ENCODE measurements at places on chromosomes 12 and 14.

DNA sequence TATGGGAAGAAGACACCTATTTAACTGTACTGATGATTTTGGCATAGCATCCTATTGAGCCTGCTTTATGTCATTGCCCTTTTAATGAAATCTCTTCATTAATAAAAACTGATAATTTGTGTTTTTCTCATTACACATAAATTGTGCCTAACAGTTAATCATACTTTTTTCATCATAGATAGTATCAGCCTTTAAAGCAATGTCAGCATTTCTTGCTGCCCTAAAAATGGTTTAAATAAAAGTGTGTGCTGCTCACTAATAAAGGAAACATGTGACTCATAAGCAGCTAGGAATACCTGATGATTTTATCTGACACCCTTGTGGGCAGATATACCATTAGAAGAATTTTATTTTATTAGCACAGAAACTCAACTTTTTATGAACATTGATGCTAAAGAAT is 26.7 kb downstream of the TBK1 start:
- no peak for DNase-seq
- no peaks in the 10 kb centered on the region for H3K4me1 ChIP-seq
- no peak overlapping the region for H3K27ac ChIP-seq
- H3K4me3 ChIP-seq, result no peak overlapping the region
- no peaks in the 10 kb centered on the region for H3K27me3 ChIP-seq

- no peak overlapping the region for H3K4me3 ChIP-seq
- no peaks in the 10 kb centered on the region for H3K36me3 ChIP-seq
- H3K27me3 ChIP-seq, result no peaks in the 10 kb centered on the region
- no peak overlapping the region for H3K27ac ChIP-seq
Observed at GRCh38 chr12:94078138-94078723, 70.1 kb upstream of the PLXNC1 start.

DNA sequence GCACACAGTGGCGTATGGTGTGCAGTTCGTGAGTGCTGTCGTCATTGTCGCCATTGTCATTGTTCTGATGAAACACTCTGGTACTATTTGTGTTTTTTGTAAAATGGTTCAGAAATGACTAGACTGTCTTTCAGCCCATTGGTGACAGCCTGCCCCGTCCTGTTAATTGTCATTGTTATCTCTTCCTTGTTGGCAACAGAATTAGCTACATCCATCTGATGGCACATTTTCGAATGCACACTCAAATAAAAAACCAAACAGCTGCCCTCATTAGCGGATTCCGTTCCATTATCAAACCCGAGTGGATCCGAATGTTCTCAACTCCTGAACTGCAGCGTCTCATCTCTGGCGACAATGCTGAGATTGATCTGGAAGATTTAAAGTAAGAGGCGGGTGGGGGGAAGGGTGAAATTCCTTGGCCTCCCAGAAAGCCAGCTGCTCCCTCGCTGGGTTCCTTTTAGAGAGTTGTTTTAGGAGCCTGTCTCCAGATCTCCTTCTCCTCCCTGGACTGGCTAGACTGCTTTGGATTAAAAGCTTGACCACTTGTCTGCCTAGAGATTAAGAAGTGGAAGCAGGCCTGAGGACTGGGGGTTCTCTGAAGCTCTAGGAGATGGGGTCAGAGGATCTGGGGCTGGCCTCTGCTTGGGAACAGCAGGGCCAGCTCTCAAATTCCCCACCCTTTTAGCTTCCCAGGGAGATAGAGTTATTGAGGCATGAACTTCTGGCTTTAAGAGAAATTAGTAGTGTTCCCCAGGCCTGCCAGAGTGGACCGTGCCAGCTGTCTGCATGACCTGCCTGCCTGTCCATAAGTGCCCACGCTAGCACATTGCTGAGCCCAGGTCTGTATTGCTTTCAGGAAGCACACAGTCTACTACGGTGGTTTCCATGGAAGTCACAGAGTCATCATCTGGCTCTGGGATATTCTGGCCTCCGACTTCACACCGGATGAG is 43.3 kb downstream of the MMAB start:
- H3K36me3 ChIP-seq, result peaks cover 100% of the 10 kb centered on the region
- no peaks in the 10 kb centered on the region for H3K4me1 ChIP-seq
- H3K4me3 ChIP-seq, result no peak overlapping the region
- no peaks in the 10 kb centered on the region for H3K27me3 ChIP-seq
- no peak for DNase-seq

DNA sequence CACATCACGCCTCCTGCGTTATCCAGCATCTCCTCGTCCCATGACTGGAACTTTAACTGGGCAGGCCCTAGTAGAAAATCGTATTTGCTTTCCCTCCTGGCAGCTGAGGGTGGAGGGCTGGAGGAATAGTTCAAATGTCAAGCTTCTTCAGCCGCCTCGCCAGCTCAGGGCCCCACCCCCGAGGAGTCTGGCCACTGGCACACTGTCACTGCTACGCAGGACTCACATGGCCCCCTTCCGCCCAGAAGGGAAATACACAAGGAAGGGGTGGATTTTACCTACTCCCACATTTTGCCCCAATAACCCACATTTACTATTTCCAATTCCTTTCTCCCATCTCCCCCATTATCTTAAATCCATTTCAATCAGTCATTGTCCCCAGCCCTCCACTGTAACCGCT is 8.6 kb downstream of the SLC6A13 start:
- no peaks in the 10 kb centered on the region for H3K4me1 ChIP-seq
- H3K4me3 ChIP-seq, result no peak overlapping the region
- H3K36me3 ChIP-seq, result no peaks in the 10 kb centered on the region
- H3K27me3 ChIP-seq, result no peaks in the 10 kb centered on the region
- H3K27ac ChIP-seq, result no peak overlapping the region

GRCh38 chr12:59742841-59743240 is 147.0 kb downstream of the SLC16A7 start:
- H3K36me3 ChIP-seq, result no peaks in the 10 kb centered on the region
- H3K4me3 ChIP-seq, result no peak overlapping the region
- DNase-seq, result no peak
- no peak overlapping the region for H3K27ac ChIP-seq
- H3K4me1 ChIP-seq, result no peaks in the 10 kb centered on the region

- no peak overlapping the region for H3K27ac ChIP-seq
- H3K36me3 ChIP-seq, result no peaks in the 10 kb centered on the region
- no peaks in the 10 kb centered on the region for H3K27me3 ChIP-seq
- no peaks in the 10 kb centered on the region for H3K4me1 ChIP-seq
Observed at GRCh38 chr12:128916425-128916824, 63.1 kb downstream of the GLT1D1 start.

DNA sequence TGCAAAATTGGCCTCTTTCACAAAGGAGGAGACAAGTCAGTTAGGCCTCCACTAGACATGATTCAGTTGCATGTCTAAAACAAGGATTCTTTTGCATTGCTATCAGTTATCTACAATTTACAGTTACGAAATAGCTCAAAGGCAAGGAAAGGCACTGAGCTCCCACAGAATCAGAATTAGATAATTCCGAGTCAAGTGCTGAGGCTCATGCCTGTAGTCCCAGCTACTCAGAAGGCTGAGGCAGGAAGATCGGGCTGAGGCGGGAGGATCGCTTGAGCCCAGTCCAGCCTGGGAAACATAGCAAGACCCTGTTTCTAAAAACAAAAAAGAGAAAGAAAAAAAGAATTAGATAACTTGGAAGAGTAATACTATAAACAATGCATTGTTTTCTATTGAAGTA is 12.3 kb upstream of the RTRAF start:
- H3K4me3 ChIP-seq, result no peak overlapping the region
- H3K27me3 ChIP-seq, result no peaks in the 10 kb centered on the region
- H3K27ac ChIP-seq, result no peak overlapping the region
- peaks cover 5% of the 10 kb centered on the region for H3K4me1 ChIP-seq

- peaks cover 62% of the 10 kb centered on the region for H3K4me1 ChIP-seq
- H3K4me3 ChIP-seq, result peak overlapping the region; percentile 14
- no peak for DNase-seq
- peak overlapping the region; percentile 84 for H3K27ac ChIP-seq
- no peaks in the 10 kb centered on the region for H3K27me3 ChIP-seq
- peaks cover 18% of the 10 kb centered on the region for H3K36me3 ChIP-seq
Observed at GRCh38 chr14:59333235-59333634, 131.9 kb downstream of the GPR135 start.

GRCh38 chr14:95151561-95151960 is 5.8 kb downstream of the DICER1 start:
- DNase-seq, result no peak
- no peak overlapping the region for H3K27ac ChIP-seq
- no peaks in the 10 kb centered on the region for H3K36me3 ChIP-seq
- no peaks in the 10 kb centered on the region for H3K27me3 ChIP-seq
- no peak overlapping the region for H3K4me3 ChIP-seq

DNA sequence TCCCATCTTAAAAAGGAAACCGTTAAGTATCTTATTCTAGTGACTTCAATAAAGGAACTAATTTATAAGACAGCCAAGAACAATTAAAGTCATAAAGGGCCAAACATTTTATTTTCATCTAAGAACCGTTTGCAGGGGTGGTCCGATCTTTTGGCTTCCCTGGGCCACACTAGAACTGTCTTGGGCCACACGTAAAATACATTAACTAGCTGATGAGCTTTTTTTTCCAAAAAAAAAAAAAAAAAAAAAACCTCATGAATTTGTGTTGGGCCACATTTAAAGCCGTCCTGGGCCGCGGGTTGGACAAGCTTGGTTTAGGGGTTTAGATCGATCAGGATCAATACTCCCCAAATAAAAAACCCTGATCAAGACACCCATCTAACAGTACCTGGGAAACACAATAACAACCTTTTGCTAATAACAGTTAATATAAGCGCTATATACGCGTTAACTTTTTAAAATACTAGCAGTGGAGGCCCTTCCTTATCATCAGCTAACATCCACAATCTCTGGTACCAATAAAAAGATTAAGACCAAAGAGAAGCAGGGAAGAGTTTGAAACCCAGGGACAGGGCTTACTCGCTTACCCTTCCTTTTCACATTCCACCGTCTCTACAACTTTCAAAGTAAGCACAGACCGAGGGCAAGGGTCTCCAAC is 1.1 kb downstream of the NAP1L1 start:
- no peaks in the 10 kb centered on the region for H3K27me3 ChIP-seq
- H3K4me1 ChIP-seq, result no peaks in the 10 kb centered on the region
- H3K27ac ChIP-seq, result peak overlapping the region; percentile 98
- H3K36me3 ChIP-seq, result no peaks in the 10 kb centered on the region
- peak overlapping the region; percentile 89 for H3K4me3 ChIP-seq

DNA sequence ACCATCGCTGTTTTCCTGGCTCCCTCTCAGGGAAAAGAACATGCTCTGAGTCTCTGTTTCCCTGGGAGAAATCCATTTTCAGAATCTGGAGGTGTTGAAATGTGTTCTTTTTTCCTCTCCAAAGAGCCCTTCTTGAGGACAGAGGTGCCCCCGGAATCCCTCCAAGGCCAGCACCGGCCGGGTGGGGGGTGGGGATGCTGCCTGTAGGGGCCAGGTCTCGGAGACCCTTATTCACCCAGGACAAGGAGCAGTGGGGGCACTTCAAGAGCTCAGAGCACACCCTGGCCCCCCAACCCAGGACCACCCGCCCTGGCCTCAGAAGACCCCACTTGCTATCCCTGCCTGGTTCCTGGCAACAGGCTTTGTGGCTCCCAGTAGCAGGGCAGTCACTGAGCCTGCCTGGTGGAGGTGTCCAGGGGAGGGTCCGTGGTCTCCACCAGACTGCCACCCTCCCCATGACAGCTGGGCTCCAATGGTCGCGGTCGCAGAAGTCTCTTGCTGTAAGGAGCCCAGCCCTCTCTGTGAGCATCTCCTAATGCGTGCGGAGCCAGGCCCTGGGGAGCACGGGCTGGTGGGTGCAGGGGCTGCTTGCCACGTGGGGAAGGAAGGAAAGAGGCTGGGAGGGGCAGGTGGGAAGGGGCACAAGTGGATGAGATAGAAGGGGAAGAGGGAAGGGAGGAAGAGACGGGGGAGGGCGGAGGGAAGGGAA is 13.2 kb upstream of the DIO3 start:
- no peaks in the 10 kb centered on the region for H3K4me1 ChIP-seq
- DNase-seq, result no peak
- no peaks in the 10 kb centered on the region for H3K27me3 ChIP-seq
- H3K27ac ChIP-seq, result no peak overlapping the region
- H3K36me3 ChIP-seq, result no peaks in the 10 kb centered on the region

DNA sequence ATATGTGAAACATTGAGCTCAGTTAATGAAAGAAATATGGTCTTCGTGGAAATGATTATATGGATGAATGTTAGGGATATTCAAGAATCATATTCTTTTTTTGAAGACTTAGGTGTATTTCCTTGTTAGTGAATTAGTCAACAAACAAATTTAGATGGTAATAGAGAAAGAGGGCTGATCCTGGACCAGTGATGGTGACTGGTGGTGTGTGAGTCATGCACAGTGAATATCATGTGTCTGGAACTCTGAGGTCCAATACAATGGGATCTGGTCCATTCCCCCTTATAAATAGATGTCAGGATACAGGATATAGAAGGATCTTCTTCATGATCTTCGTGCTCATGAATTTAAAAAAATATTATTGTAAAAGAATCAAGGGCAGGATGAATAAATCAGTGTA is 64.4 kb upstream of the RTL1 start:
- H3K4me3 ChIP-seq, result no peak overlapping the region
- no peaks in the 10 kb centered on the region for H3K4me1 ChIP-seq
- DNase-seq, result no peak
- no peak overlapping the region for H3K27ac ChIP-seq

- no peak overlapping the region for H3K27ac ChIP-seq
- peaks cover 21% of the 10 kb centered on the region for H3K4me1 ChIP-seq
- H3K27me3 ChIP-seq, result no peaks in the 10 kb centered on the region
- H3K4me3 ChIP-seq, result no peak overlapping the region
Observed at GRCh38 chr12:94597268-94597667, 53.1 kb downstream of the TMCC3 start.

DNA sequence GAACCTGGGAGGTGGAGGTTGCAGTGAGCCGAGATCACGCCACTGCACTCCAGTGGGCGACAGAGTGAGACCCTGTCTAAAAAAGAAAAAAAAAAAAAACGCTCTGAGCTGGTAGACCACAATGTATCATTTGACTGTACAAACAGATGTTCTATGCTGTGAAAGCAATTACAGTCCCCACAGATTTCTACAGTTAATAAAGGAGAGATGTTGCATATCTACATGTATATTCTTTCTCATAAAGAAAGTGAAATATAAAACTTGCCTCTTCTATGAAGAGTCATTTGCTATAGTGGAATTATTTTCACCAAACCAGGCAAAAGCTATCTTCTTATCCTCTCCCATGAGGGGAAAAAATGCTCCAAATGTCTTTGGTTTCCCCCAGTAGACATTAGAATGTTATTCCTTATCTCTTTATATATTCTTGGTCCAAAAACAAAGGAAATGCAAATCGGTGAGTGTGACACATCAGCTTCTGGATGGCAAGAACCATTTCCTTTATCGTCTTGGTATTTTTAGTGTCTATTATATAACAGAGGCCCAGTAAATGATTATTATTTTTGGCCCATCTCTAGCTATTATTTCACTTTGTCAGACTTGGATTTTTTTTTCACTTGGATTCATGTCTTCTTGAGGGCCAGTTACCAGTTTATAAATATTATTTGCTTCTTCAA is 230.4 kb downstream of the SSPN start:
- H3K27ac ChIP-seq, result no peak overlapping the region
- H3K36me3 ChIP-seq, result no peaks in the 10 kb centered on the region
- H3K4me3 ChIP-seq, result no peak overlapping the region
- H3K27me3 ChIP-seq, result no peaks in the 10 kb centered on the region
- DNase-seq, result no peak
- no peaks in the 10 kb centered on the region for H3K4me1 ChIP-seq

GRCh38 chr14:105530285-105531087 is 4.1 kb downstream of the TMEM121 start:
- no peak overlapping the region for H3K4me3 ChIP-seq
- no peak overlapping the region for H3K27ac ChIP-seq
- peaks cover 68% of the 10 kb centered on the region for H3K27me3 ChIP-seq
